ENCODE measurements at places on chromosomes 13 and 19.

GRCh38 chr13:37481011-37481884 is 117.3 kb downstream of the POSTN start:
- no peak for DNase-seq

DNA sequence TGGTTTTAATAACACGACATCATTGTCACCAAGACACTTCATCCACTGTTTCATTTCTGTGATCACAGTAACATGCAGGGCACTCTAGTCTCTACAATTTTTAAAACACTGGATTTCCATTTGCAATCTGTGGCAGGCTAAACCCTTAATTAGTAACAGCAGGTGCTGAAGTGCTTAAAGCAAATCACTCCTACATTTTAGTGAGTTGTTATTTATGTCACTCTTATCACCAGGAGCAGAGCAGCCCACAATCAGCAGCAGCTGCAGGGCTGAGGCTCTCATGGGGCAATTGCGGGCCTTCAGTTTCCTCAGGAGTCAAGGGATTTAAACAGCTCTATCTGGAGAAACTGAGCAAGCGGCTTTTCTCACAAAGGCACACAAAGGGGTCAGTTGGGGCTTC is 1.6 kb downstream of the SOHLH2 start:
- DNase-seq, result no peak

DNA sequence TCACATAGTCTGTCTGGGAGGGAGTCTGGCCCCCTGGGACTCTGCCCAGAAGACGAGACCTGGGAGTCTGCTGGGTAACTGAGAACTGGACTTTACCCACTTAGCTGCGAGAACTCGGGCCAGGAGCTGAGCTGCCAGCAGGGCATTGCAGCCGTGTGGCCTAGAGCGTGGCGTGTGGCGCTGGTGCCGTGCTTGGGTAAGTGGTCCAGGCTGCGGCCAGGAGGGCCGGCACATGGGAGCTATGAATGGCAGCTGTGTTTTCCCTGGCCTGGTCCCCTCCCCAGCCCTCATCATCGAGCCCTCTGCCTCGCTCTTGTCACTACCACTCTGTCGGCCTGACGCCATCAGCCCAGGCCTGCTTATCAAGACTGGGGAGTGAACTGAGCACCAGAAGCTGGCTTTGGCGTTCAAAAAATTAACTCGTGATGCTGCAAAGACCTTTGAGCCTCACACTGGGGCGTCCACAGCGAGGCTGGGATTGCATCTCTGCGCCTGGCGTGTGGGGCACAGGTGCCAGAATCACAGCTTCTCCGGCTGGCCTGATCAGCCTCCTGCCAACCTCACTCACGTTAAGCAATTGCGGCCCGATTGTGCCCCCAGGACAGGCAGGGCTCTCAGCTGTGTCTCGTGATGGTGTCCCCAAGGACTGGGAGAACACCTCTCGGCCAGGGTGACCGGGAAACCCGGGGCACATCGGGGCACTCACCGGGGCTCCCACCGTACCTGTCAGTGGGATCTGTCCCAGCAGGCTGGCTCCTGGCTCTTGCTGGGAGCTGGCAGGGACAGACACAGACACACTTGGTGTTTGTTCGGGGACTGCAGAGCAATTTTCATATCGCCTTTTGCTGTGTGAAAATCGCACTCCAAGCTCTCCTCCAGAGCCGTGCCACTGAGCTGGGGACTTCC is 85.9 kb downstream of the KDM4B start:
- DNase-seq, result no peak

DNA sequence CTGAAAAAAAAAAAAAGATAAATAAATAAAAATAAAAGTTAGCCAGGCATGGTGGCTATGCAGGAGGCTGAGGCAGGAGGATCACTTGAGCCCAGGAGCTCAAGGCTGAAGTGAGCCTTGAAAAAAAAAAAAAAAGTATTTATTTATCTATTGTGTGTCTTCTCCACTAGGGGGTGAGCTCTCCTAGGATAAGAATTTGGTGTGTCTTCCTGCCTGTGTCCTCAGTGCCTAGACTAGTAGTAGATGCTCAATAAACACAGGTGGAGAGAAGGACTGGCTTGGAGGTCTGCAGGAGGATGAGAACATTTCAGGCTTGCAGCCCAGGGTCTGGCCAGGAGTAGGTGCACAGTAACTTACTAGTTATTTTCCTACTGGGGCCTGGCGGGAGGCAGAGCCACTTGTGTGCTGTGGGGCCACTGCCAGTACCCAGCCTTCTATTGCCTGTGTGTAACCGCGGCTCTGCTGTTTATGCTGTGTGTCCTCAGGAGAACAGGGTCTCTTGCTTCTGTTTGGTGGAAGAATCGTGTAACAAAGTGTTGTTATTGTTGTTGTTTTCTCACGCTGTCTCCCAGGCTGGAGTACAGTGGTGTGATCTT is 5.4 kb downstream of the LMTK3 start:
- no peak for DNase-seq

DNA sequence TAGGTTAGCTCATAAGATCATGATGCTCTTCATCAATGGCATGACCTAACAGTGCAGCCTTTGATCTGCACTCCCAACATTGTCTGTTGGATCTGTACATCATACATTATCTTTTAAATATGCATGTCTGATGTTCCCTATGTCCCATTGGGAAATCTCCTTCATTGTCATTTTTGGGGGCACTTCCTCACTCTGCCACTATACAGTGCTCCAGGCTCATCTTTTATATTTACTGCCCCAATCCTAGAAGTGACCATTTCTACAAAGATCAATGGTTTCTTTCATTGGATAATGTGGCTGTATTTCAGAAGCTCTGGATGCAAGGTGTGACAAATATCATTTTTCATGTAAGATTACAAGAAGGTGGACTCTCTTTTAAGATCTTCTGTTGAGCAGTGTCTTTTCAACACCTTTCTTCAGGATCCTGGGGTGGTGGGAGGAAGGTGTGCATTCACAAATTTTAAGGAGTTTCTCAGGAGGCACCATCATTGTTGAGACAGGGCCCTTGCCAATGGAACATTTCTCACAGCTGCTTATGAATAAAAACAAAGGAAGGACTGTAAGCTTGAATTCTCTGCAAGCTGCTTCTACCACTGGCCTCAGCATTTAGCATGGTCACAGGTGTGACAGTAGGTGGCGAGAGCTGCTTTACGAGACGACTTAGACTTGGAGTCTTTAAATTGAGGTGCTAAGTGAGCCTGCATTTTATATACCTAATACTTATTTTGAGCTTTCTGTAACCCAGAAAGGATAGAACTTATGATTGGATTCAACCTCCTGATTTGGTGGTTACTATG is 403.0 kb downstream of the LMO7 start:
- DNase-seq, result no peak

- no peak for DNase-seq
Observed at GRCh38 chr13:80450386-80450785, 109.5 kb upstream of the SPRY2 start.

DNA sequence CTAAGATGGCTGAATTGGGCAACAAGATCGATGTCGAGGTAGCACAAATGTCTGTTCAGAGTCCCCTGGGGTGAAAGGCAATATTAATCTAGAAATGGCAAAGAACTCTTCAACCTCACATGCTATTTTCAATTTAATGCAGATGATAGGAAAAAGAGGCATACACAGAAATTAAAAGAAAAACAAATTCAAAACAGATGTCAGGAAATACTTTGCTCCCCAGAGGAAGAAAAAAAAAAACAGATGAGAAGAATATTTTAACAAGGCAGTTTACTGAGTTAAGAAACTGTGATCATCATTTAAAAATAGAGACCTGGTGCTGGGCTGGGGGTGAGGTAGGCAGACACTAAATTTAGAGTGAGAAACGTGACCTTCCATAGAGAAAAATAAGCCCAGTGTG is 421.9 kb upstream of the ARGLU1 start:
- DNase-seq, result no peak

- no peak for DNase-seq
Observed at GRCh38 chr19:50506700-50507099, 4.3 kb downstream of the JOSD2 start.

GRCh38 chr13:40576369-40576768 is 90.1 kb downstream of the FOXO1 start:
- no peak for DNase-seq

GRCh38 chr13:90246687-90247345 is 1100.7 kb upstream of the MIR17HG start:
- DNase-seq, result no peak

DNA sequence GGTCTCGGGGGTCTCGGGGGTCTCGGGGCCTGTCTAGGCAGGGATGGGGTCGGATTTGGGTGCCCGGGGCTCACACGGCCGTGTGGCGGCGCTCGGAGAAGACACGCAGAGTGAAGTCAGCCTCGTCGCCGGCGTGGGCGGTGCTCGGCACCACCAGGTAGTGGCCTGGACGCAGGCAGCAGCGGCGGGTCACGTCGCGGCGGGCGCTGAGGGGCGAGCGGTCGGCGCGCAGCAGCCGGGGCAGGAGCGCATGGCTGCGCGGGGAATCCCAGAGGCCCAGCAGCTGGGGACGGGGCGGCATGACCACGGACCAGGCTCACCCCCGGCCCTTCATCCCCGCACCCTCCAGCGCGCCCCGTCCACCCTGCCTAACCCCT is 8.2 kb downstream of the CAPN12 start:
- peak; percentile 36 for DNase-seq

DNA sequence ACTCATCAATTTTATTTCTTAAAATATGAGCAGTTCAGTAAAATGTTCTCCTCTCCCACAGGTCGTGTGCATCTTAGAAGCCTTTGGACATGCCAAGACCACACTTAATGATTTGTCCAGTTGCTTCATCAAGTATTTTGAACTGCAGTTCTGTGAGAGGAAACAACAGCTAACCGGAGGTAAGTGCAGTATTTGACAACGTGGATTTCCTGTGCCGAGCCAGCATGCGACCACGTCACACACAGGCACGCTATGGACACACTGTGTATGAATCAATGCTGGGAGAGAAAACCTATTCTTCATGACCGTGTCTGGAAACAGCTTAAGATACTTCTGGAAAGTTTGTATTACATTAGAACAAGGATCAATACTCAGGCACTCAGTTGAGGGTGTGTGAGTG is 268.5 kb downstream of the MYO16 start:
- no peak for DNase-seq

- DNase-seq, result no peak
Observed at GRCh38 chr19:15469513-15470297, 5.4 kb upstream of the RASAL3 start.

DNA sequence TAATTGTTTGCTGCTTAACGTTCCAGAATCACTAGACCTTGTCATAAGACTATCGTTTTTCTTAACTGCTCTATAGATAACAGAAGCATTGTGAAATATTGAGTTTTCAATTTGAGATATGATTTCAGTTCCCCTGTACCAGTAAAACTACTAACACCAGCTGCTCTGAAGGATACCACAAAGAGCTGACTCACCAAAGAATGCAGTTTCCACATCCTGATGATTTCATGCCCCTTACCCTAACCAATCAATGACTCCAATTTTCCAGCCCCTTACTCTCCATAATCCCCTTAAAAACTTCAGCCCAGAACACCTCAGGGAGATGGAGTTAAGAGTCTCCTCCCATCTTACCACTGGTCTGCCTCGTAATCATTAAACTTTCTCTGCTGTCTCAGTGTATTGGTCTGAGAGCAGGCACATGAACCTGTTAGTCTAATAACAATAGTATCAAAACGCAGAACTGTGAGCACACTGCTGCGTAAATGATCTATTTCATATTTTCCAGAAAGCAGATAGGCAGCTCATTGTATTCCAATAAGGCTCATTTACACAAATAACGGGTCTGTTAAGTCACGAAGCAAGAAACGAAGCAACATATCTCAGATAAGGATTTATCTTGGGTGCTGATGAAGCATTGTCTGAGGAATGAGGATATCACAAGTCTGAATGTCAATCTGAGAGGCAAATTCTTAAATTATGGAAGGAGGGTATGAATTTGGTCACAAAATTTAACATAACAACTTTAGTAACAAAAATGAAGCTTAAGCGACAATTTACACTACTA is 14.1 kb upstream of the CCNA1 start:
- no peak for DNase-seq

GRCh38 chr13:99740251-99740979 is 231.2 kb downstream of the ZIC5 start:
- DNase-seq, result no peak

- DNase-seq, result no peak
Observed at GRCh38 chr19:18278521-18279265, 2.7 kb downstream of the JUND start.

GRCh38 chr19:29285187-29285687 is 72.3 kb upstream of the UQCRFS1 start:
- DNase-seq, result no peak

DNA sequence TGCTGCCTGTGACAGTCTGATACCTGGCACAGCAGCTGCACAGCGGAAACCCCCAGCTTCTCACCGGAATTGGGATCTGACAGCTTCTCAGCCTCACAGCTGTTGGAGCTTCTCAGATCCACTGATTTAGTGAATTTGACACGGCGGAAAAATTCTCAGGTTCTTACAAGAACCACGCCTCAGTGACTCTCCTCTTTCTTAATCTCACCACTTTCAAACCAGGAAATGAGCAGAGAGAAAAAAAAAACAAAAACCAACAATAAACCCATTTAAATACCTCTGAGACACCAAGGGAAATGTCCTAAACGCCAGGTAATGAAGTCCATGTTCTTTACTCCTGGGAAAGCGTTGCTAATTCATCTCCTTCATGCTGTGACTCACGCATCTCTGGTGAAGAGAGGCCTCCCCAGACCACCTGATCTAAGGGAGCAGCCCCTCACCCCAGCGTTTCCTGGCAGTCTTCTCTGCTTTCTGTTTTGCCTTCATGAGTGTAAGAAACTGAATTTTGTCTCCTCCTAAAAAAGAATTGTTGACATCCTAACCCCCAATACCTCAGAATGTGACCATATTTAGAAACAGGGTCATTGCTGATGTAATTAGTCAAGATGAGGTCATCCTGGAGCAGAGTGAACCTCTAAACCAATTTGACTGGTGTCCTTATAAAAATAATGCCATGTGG is 15.9 kb upstream of the IZUMO2 start:
- no peak for DNase-seq

DNA sequence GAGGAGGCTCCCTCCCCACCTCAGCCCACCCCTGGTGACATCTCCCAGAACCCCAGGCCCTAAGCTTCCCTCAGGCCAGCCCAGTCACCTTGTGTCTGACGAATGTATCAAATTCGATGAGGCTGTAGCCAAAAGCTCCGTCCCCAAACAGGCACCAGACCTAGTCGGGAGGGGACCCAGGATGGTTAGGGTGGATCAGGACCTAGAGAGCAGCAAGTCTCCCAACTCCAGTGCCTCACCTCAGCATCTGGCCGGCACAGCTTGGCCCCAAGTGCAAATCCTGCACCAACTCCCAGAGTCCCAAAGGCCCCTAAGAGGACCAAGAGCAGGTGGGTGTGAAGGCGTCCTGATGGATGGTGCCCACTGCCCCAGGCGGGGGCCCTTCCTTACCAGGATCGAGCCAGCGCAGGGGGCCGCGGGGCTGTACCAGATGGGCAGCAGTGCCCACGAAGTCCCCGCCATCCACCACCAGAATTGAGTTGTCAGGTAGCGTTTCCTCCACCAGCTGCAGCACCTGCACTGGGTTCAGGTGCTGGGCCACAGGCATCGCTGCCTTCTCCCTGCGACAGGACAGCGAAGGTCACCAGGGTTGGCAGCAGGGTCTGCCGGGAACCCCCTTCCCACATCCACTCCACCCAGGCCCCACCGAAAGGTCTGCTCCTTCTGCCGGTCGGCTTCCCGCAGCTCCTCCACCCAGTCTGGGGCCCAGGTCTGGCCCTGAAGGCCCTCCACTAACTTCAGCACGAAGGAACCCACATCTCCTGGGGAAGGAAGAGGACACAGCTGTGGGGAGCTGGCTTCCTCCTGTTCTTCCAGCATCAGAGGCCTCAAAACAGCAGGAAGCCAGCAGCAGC is 8.8 kb downstream of the SYDE1 start:
- no peak for DNase-seq

Measured in stimulated activated CD8-positive, alpha-beta memory T cell treated with anti-CD3 and anti-CD28 coated beads, Interleukin-12 subunit alpha, Interleukin-12 subunit beta, amount 100 ng/mL, for 1 hour (primary cell).